Naive thymus-derived CD8-positive, alpha-beta T cell (primary cell): ENCODE measurements at places on chromosomes 3 and 15. TPM values are rescaled to one million over a fixed set of nuclear protein-coding genes. Genes with fewer than 3 reads are reported as not detected.

DNA sequence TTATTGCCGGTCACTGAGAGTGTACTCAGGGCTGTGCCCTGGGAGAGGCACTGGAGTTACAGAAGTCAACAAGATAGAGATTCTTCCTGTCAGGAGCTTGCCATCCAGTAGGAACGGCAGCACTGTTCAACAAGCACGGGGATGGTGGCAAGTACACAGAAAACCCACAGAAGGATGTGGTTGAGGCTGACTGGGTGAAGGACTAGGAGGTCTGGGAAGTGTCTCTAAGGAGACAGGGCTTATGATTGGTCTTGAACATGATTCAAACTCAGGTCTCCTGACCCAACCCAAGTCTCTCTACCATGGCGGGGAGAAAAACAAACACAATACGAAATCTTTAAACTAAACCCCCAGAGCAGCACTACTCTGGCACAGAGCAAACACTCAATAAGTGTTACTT lies 37.6 kb downstream of the ERICH6 start:
- DNase-seq = no peak

- DNase-seq = no peak
Observed at GRCh38 chr3:186166036-186166435, 57.1 kb upstream of the ETV5 start.

Gene GOLGA8S
- 0.44 TPM for total RNA-seq

DNA sequence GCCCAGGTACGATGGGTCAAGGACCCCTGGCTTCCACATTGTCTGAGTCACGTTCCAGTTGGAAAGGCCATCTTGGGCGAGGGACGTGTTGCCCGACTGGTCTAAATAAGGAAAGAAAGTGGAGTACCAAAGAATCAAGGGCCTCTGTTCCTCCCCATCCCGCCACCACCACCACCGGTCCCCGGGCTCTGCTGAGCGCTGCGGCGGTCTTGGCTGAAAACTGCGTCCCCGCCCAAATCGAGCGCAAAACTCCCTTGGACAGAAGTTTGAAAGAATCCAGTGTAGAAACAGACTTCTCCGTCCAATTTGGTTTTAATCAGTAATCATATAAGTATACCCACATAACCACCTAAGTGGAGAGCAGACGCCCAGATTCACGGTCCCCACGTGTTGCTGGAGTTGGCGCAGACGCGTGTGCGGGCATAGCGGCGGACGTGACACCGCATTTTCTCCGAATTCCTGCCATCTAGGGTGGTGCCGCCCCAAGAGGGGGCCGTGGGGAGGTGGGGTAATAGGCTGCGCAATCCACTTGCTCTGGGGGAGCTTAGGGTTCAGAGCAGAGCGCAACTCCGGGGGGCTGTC lies 243.8 kb upstream of the TOPAZ1 start:
- no peak for DNase-seq

- DNase-seq = no peak
Observed at GRCh38 chr3:77191640-77192039, 151.7 kb downstream of the ROBO2 start.

DNA sequence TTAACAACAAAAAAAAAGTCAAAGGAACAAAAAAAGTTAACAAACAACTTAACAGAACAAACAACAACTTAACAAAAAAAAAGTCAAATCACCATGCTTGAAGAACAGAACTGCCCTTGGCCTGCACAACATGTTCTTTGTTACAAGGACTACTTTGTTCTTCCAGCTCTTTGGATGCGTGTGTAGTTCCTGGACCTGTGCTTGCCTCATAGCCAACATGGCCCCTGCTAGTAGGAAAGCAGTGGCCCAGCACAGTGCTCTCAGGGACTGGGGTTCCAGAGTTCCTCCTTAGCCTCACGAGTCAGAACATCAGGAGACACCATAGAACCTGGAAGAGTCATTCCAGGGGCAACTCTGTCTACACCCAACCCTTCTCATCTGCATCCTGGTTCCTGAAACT lies 10.9 kb upstream of the STRIT1 start:
- no peak for DNase-seq

Gene ARHGAP11A
- 2.7 TPM for total RNA-seq

- no peak for DNase-seq
Observed at GRCh38 chr3:194218646-194219453, 82.9 kb downstream of the HES1 start.

Gene CD200R1
- total RNA-seq = 8.8 TPM

DNA sequence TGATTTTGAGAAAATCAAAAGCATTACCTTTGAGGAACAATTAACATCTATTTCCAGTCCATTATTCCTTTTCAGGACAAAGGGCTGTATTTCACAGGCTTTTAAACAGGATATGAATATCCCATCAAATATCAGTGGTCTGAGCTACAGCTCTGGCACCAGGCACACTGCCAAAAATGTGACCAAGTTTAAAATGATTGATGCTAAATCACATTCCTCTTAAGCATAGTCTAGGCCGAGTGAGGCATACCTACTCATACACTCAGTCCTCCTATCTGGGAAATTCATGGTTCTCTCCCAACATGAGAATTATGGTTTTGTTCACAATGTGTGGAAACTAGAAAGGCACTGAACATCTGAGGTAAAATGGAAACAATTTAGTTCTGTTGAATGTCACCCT lies 683.5 kb downstream of the TUSC7 start:
- DNase-seq = no peak

Gene SERINC4
- total RNA-seq = 0.23 TPM

- DNase-seq = no peak
Observed at GRCh38 chr3:27584874-27585273, 100.7 kb upstream of the SLC4A7 start.

DNA sequence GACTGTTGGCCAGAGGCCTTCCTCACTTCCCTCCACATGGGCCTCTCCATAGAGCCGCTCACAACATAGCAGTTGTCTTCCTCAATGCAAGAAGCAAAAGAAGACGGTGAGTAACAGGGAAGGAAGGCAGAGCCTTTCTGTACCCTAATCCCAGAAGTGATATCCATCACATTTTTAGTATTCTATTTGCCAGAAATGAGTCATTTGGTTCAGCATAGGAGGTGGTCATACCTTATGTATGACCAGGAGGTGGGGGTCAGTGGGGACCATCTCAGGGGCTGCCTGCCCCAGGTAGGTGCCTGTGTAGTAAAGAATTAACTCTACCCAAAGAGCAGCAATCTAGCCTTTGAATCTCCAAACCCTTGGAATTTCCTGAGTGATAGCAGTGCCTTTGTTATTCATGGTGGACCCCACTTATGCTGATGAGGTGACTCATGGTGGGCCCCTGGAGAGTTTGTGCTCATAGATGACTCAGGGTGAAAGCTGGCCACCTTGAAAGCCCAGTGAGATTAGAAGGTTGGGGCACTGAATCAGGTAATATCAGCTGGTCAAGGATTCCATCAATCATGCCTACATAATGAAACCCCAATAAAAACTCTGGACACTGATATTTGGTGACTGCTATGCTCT lies 323.9 kb upstream of the IGF1R start:
- no peak for DNase-seq

- DNase-seq = no peak
Observed at GRCh38 chr3:79258479-79258878, 509.3 kb downstream of the ROBO1 start.

Gene NRG4
- total RNA-seq = not detected

DNA sequence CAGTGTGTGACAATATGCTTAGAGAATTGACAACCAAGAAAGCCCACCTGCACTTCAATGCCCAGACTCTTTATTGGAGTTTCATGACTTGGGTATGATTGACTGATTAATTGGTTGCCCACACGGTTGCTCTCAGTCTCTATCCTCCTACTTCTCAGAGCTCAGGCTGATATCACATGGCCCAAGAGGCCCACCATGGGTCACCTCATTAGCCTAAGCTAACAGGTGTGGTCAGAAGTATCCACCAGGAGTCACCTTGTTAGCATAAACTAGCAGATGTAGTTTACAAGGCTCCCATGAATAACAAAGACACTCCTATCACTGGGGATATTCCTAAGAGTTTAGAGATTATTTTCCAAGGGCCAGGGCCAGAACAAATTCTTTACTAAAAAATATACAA lies 120.2 kb upstream of the MBNL1 start:
- DNase-seq = no peak

DNA sequence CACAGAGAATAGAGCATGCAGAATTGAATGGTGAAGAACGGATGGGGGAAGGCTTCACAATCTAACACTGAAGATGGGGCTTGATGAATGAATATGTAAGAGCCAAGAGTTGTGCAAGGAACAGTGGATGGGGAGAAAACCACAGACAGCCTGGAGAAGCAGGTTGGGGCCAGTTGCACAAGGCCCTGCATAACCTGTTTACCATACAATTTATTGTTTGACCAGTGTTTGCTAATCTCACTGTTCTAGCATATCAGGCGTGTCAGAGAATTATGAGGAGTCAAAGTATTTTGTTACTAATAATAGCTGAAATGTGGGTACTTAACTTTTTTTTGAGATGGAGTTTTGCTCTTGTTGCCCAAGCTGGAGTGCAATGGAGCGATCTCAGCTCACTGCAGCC lies 36.4 kb downstream of the LINS1 start:
- DNase-seq = no peak

DNA sequence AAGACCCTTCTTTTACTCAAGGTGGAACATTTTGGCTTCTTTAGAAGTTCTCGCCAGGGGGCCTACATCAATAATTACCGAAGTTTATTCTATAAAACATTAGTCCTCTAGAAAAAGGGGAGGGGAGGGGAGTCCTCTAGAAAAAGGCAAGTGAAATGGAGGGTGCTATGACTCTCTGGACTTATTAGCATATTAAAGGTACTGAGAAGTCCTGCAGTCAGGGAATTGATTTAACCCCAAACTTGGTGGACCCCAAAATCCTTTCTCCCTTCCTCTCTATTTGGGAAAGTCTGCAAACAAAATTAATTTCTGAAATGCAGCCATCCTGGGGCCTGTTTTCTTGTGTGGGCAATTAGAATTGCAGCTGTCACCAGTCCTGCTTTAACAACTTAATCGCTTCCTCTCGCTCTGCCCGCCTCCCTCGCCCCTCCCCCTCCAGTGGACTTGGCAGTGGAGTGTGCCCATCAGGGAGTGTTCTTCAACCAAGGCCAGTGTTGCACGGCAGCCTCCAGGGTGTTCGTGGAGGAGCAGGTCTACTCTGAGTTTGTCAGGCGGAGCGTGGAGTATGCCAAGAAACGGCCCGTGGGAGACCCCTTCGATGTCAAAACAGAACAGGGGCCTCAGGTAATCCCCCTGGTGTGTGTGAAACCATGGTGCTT lies 18.9 kb upstream of the LRRK1 start:
- DNase-seq = no peak

Gene C3orf70
- not detected for total RNA-seq

DNA sequence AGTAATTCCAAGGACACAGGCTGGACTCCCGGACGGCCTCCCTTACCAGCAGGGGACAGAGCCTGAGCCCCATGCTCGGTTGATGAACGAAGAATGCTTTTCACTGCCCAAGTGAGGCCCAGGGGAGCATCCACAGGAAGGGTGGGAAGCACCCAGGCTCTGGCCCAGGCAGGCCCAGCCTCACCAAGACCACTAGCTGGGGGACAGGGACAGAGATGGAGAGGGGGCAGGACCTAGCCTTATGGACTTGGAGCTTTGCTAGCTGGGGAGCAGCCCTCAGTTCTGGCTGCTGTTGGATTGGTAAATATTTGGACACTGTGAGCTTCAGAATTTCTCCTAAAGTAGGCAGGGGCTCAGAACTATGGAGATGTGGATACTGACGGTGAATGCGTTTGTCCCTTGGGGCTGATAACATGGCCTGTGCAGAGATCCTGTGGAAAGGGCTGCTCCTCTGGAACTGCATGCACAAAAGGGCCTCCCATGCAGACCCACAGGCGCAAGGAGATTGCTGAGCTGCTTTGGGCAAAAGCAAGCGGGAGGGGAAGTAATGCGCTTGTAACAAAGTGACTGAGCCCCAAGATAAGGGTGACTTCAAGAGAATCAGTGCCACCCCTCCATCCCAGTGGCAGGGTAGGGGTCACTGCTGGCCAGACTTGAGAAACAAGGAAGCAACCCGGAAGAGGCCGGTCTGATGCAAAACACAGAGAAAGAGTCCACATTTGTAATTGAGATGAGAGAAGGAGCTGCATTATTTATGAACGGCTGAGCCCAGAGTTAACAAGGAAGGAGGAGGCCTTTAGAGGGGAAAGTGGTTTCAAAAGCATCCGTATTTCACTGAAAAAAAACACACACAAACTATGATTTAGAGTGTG lies 70.1 kb upstream of the MEF2A start:
- peak; percentile 45 for DNase-seq

- DNase-seq = no peak
Observed at GRCh38 chr3:43856351-43856750, 165.6 kb downstream of the ABHD5 start.

DNA sequence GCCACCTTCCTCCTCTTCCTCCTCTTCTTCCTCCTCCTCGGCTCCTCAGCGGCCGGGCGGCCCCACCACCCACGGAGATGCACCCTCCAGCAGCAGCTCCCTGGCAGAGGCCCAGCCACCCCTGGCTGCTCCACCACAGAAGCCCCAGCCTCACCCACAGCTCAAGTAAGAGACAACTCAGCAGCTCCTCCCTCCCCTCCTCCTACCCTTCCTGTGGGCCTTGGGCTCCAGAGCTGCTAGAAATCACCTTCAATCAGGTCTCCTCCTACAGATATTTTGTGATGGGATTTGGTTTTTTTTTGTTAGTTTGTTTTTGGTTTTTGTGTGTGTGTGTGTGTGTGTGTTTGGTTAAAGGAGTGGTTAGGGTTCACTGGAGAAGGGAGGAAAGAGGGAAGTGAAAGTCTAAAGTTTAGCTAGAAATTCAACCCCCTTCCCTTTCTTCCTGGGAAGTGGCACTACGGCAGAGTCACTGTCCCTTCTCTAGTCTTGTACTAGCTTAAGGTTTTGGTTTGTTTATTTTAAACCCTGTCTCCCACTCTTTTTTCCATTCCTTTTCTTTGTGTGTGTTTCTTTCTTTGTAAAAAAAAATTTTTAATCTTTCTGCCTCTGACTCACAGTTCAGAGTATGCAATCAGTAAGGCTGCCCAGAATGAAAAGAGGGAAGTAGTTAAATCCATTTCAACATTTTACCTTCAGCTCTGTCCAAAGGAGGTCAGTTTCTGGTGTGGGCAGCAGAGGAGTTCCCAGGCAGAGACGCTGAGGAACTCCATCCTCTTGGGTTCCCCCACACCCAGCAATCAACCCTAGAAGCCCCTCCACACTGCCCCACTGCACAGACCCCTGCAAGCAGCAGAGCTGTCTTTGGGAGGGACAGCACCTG lies 29.0 kb upstream of the TIMP4 start:
- DNase-seq = peak; percentile 19

Gene CACNA2D3
- total RNA-seq = not detected

Gene MKRN3
- total RNA-seq = 4.4 TPM

GRCh38 chr3:63047068-63047467 lies 171.9 kb upstream of the CADPS start:
- DNase-seq = no peak
